ENCODE measurements at places on chromosomes 7 and 10. TPM values are rescaled to one million over a fixed set of nuclear protein-coding genes. Genes with fewer than 3 reads are reported as not detected.

SPAG6 gene
- not detected for total RNA-seq

SFRP4 gene
- 0.39 TPM for total RNA-seq

CLDN3 gene
- not detected for total RNA-seq

GDI2 gene
- 375 TPM for total RNA-seq

CDK1 gene
- 57.7 TPM for total RNA-seq

PTN gene
- 34.1 TPM for total RNA-seq

DKK1 gene
- total RNA-seq, result 5.9 TPM

Data from epithelial cell of alveolus of lung (primary cell).